Pancreas (tissue), 10 donors: ENCODE measurements at places on chromosomes 11 and 22. TPM values are rescaled to one million over a fixed set of nuclear protein-coding genes. Genes with fewer than 3 reads are reported as not detected.
A peak's percentile ranks its signal among the peaks of the same experiment; 100 is the strongest.

DNA sequence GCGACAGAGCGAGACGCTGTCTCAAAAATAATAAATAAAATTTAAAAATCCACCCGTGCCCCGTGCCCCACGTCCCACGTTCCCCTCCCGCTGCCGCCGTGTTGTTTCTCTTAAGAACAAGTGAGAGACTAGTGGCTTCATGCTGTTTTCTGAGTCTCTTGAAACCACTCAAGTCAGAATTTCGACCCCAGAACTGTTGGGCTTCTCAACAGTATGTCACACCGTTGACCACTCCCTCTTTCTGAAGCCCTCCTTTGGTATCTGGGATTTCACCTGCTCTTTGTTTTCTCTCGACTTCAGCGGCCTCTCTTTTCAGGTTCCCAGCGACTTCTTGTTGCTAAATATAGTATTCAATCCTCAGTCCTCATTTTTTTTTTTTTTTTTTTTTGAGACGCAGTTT, 974 bp downstream of the PPIL2 start:
- peaks cover 15% of the 10 kb centered on the region for H3K36me3 ChIP-seq
- no peak for DNase-seq
- peak overlapping the region; percentile 85 for H3K27ac ChIP-seq
- peak overlapping the region; percentile 60 for H3K4me3 ChIP-seq
- H3K4me1 ChIP-seq: no peaks in the 10 kb centered on the region

DNA sequence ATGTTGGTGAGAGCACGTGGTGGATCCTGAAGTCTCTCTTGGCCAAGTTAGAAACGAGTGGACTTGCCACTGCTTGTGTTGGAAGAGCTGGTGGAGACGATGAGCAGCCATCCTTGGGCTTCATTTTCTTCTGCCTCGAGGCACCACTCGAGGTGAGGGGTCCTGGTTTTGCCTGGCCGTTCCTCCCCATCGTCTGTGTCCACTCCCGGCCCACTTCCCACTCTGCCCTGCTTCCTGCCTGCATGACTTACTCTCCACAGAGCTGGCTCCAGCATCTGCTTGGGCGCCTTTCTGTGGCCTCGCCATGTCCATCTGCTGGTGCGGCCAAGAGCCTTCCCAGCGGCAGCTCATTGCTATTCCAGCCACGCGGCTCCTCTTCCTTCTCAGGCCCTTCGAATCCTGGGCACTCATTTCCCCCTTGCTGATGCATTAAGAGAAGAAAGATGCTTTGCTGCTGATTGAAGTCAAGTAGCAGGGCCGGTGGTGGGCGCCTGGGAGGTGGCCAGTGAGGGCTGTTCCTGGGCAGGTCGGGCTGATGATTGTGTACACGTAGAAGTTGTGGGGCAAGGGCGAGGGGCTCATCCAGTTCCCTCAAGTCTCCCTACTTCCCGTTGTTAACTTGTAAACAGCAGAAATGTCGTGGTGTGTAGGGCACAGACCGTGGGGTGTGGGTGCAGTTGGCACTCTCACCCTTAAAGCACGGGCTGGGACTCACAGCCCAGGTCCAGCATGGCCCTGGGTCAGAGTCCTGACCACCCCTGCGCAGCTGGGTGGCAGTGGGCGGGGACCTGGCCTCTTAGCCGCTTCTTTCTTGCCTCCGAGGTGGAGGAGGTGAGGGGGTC, 292.0 kb downstream of the TBC1D22A start:
- H3K27me3 ChIP-seq: no peaks in the 10 kb centered on the region

DNA sequence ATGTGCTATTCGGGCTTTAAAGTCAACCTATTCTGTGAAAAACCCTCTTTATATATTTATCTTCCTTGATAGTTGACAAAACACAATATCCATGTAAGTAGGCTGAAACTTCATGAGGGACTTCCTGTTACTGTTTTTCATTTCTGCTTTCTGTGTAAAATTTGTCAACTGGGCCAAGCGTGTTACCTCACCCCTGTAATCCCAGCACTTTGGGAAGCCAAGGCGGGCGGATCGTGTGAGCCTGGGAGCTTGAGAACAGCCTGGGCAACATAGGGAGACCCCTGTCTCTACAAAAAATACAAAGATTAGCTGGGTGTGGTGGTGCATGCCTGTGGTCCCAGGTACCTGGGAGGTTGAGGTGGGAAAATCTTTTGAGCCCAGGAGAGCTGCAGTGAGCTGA, 66.5 kb upstream of the SLC25A18 start:
- H3K4me1 ChIP-seq: no peaks in the 10 kb centered on the region
- H3K4me3 ChIP-seq: no peak overlapping the region
- H3K27me3 ChIP-seq: no peaks in the 10 kb centered on the region

GRCh38 chr11:11675671-11676181, 53.9 kb upstream of the GALNT18 start:
- H3K27ac ChIP-seq: no peak overlapping the region
- no peaks in the 10 kb centered on the region for H3K27me3 ChIP-seq
- DNase-seq: no peak
- H3K4me1 ChIP-seq: no peaks in the 10 kb centered on the region
- no peak overlapping the region for H3K4me3 ChIP-seq
- no peaks in the 10 kb centered on the region for H3K36me3 ChIP-seq

- H3K4me3 ChIP-seq: peak overlapping the region; percentile 53
- no peaks in the 10 kb centered on the region for H3K36me3 ChIP-seq
- no peak for DNase-seq
- peak overlapping the region; percentile 57 for H3K27ac ChIP-seq
- H3K27me3 ChIP-seq: no peaks in the 10 kb centered on the region
Measured at GRCh38 chr11:67482275-67482826, 475 bp upstream of the AIP start.

GRCh38 chr22:43013355-43014315, 1.3 kb downstream of the PACSIN2 start:
- no peaks in the 10 kb centered on the region for H3K36me3 ChIP-seq
- no peaks in the 10 kb centered on the region for H3K27me3 ChIP-seq
- peak overlapping the region; percentile 74 for H3K4me3 ChIP-seq
- H3K4me1 ChIP-seq: peaks cover 39% of the 10 kb centered on the region

DNA sequence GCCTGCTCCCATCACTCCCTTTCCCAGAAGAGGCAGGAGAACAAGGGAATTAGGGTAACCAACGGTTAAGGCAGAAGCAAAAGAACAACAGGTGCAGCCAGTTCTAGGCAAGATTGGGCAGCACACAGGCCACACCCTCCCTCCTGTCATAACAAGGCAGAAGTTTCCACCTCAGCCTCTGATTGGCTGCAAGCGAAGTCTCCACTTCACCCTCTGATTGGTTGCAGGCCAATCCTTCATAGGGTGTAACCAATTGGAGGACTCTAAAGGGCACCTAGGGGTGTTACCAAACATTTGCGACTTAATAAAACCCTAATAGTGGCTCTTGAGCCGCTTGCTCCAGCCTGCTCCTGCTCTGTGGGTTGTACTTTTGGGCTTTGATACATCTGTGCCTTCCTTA, 153.8 kb downstream of the CACNA1I start:
- H3K27me3 ChIP-seq: no peaks in the 10 kb centered on the region
- H3K4me1 ChIP-seq: no peaks in the 10 kb centered on the region
- H3K36me3 ChIP-seq: no peaks in the 10 kb centered on the region
- H3K4me3 ChIP-seq: no peak overlapping the region
- DNase-seq: no peak
- H3K27ac ChIP-seq: no peak overlapping the region

DNA sequence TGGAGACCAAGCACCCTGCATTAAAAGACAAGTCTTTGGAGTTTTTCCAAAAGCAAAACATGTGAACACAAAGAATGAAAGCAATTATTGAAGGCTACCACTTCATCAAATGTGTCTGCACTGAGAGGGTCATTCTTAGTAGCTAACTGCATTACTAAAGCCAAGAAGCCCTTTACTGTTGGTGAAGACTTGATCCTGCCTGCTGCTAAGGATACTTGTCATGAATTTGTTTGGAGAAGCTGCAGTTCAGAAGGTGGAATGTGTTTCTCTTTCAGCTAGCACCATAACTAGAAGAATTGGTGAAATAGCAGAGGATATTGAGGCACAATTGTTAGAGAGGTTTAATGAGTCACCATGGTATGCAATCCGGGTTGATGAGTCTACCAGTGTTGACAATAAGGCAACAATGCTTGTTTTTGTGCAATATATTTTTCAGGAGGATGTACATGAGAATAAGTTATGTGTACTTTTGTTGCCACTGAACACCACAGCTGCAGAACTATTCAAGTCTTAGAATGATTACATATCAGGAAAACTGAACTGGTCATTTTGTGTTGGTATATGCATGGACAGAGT, 457.3 kb upstream of the ISX start:
- no peak for DNase-seq
- no peak overlapping the region for H3K27ac ChIP-seq
- H3K27me3 ChIP-seq: no peaks in the 10 kb centered on the region

GRCh38 chr11:6618117-6619003, 862 bp downstream of the TPP1 start:
- no peak for DNase-seq
- H3K4me1 ChIP-seq: no peaks in the 10 kb centered on the region
- peak overlapping the region; percentile 71 for H3K4me3 ChIP-seq
- no peaks in the 10 kb centered on the region for H3K36me3 ChIP-seq
- H3K27me3 ChIP-seq: no peaks in the 10 kb centered on the region

GRCh38 chr11:117868815-117869561, 7.5 kb downstream of the FXYD6 start:
- H3K27ac ChIP-seq: no peak overlapping the region
- no peak for DNase-seq
- H3K4me1 ChIP-seq: no peaks in the 10 kb centered on the region
- no peaks in the 10 kb centered on the region for H3K36me3 ChIP-seq
- no peak overlapping the region for H3K4me3 ChIP-seq

DNA sequence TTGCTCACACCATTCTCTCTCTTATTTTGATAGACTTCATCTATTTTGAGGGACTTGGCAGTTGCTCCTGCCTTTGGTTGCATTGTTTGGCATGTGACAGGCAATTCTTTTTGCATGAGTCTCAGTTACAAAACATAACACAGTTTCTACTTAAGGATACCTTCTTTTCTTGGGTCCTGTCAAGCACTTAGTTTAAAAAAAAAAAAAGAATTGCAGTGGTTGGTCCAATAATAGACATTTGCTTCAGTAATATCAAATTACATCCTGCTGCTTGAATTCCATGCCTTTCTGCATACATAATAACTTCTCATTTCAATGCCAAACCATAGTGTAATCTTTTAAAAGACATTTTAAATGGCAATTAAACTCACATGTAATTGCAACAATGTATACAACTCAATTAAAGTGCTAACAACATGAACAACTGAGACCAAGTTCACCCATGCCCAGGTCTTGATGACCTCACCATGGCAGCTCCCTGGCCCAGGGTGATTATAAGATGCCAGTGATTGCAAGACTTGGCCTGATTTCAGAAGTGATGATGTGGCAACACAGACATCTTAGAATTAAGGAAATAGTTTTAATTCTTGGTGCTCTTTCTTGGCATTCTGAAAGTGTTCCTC, 32.2 kb upstream of the PLET1 start:
- peaks cover 4% of the 10 kb centered on the region for H3K4me1 ChIP-seq
- no peak overlapping the region for H3K4me3 ChIP-seq
- no peaks in the 10 kb centered on the region for H3K36me3 ChIP-seq
- no peak for DNase-seq
- H3K27me3 ChIP-seq: no peaks in the 10 kb centered on the region

DNA sequence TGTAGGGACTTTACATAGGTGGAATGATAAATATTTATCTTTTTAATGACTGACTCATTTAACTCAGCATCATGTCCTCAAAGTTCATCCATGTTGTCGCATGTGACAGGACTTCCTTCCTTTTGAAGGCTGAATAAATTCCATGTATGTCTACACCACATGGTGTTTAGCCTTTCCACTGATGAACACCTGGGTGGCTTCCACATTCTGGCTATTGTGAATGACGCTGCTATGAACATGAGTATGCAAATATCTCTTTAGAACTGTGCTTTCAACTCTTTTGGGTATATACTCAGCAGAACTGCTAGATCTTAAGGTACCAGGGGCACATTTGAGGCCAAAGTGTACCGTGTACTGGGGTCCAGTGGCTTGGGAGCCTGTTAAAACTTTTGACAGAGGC, 24.1 kb downstream of the LARGE1 start:
- no peak overlapping the region for H3K27ac ChIP-seq
- DNase-seq: no peak
- no peaks in the 10 kb centered on the region for H3K36me3 ChIP-seq
- no peaks in the 10 kb centered on the region for H3K4me1 ChIP-seq
- H3K27me3 ChIP-seq: no peaks in the 10 kb centered on the region

DNA sequence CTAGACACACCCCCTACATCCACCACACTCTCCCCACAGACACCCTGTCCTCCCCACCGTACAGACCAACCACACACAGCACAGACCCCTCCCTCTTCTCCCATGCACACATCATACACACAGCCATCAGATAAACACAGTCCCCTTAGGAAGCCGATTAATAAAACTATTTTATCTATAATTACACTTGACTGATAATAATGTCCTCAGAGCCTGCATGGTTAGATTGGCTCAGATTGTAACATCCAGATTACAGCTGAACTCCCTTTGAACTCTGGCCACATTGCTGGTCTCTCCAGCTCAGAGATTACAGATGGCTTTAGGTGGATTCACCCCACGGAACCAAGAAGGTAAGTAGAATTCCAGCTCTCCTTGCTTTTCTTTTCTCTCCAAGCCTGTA, 9.5 kb upstream of the ELF5 start:
- no peaks in the 10 kb centered on the region for H3K27me3 ChIP-seq
- H3K4me3 ChIP-seq: no peak overlapping the region
- no peak overlapping the region for H3K27ac ChIP-seq
- DNase-seq: no peak
- H3K36me3 ChIP-seq: no peaks in the 10 kb centered on the region

GRCh38 chr11:3703383-3703782, 32.2 kb upstream of the CHRNA10 start:
- DNase-seq: no peak
- no peak overlapping the region for H3K27ac ChIP-seq
- peaks cover 20% of the 10 kb centered on the region for H3K36me3 ChIP-seq
- no peaks in the 10 kb centered on the region for H3K27me3 ChIP-seq
- no peak overlapping the region for H3K4me3 ChIP-seq
- H3K4me1 ChIP-seq: no peaks in the 10 kb centered on the region

DNA sequence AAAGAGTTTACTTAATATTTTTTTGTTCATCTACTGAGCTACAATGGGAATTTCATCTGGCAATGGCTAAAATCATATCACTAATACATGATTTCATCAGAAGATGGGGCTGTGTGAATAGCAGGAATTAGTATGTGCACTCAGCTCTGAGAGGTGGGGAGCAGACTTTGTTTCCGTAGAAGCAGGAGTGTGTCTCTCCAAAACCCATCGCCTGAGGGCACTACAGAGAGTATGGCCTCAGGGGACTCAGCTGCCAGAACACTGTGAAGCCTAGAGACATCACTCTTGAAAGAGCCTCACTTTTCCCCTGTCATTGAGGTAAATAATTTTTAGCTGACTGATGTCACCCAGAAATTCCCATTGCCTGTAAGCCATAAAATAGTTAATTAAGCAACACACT, 261.4 kb upstream of the ISX start:
- H3K27me3 ChIP-seq: no peaks in the 10 kb centered on the region
- DNase-seq: no peak
- no peak overlapping the region for H3K4me3 ChIP-seq
- H3K4me1 ChIP-seq: no peaks in the 10 kb centered on the region
- H3K27ac ChIP-seq: no peak overlapping the region

- H3K4me3 ChIP-seq: peak overlapping the region; percentile 76
- no peaks in the 10 kb centered on the region for H3K27me3 ChIP-seq
- H3K4me1 ChIP-seq: no peaks in the 10 kb centered on the region
- DNase-seq: peak; percentile 72
- H3K27ac ChIP-seq: peak overlapping the region; percentile 10
- no peaks in the 10 kb centered on the region for H3K36me3 ChIP-seq
Measured at GRCh38 chr11:7252683-7253213, 1.0 kb downstream of the SYT9 start.

The NRGN gene
- 0.24 TPM for total RNA-seq

The SCGB1C1 gene
- total RNA-seq: not detected

The RASL10A gene
- 0.42 TPM for total RNA-seq

The SLC22A25 gene
- not detected for total RNA-seq

The BIK gene
- total RNA-seq: 0.98 TPM

The FERMT3 gene
- total RNA-seq: 1.9 TPM

The C11orf86 gene
- not detected for total RNA-seq
